ENCODE measurements at places on chromosomes 5 and 9. TPM values are rescaled to one million over a fixed set of nuclear protein-coding genes. Genes with fewer than 3 reads are reported as not detected.

The PKD2L2 gene
- not detected for total RNA-seq

DNA sequence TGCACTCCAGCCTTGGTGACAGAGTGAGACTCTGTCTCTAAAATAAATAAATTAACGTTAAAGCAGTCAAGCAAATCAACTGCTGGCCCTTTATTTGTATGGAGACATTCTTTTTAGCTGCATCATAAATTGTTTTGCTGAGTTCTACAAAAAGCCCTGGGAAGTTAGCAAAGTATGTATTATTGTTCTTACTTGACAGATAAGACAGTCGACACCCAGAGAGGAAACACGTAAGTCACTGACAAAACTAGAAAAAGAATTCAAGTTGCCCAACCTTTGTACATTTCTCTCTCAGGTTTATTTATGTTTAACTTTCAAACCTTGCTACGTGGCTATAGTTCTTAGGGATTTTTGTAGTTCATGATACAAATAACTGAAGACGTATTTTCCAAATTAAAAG lies 40.4 kb upstream of the MACIR start:
- H3K27ac ChIP-seq = no peak overlapping the region
- H3K4me1 ChIP-seq = no peaks in the 10 kb centered on the region
- no peaks in the 10 kb centered on the region for H3K27me3 ChIP-seq
- DNase-seq = no peak

GRCh38 chr5:169881702-169882303 lies 98.5 kb downstream of the INSYN2B start:
- no peaks in the 10 kb centered on the region for H3K36me3 ChIP-seq
- DNase-seq = no peak
- H3K27me3 ChIP-seq = no peaks in the 10 kb centered on the region
- H3K4me1 ChIP-seq = no peaks in the 10 kb centered on the region
- no peak overlapping the region for H3K27ac ChIP-seq

The GRXCR2 gene
- not detected for total RNA-seq

- H3K27ac ChIP-seq = no peak overlapping the region
- H3K36me3 ChIP-seq = no peaks in the 10 kb centered on the region
- no peak for DNase-seq
- H3K4me1 ChIP-seq = no peaks in the 10 kb centered on the region
Measured at GRCh38 chr9:80538976-80539375, 967.2 kb downstream of the TLE4 start.

DNA sequence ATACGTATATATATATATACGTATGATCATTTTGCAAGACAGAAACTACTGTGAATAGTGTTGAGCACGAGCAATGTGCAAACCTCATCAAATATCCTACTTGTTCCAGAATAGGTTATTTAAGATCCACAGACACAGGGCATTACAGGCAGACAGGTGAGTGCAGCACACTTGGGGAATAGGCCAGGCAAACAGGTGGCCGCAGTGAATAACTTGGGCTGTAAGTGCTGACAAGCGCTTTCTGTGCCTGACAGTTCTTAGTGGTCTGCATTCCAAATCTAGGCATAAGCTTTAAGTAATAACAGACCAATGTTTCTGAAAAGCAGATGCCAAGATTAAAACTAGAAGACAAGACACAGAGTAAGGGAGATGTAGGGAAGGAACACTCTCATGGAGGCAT lies 77.9 kb downstream of the LHFPL2 start:
- no peaks in the 10 kb centered on the region for H3K27me3 ChIP-seq
- H3K27ac ChIP-seq = no peak overlapping the region
- no peak for DNase-seq

- no peak overlapping the region for H3K27ac ChIP-seq
- DNase-seq = no peak
- H3K36me3 ChIP-seq = no peaks in the 10 kb centered on the region
- no peaks in the 10 kb centered on the region for H3K4me1 ChIP-seq
Measured at GRCh38 chr5:71810023-71810422, 90.9 kb downstream of the CARTPT start.

GRCh38 chr5:63211448-63212132 lies 633.0 kb downstream of the LRRC70 start:
- H3K36me3 ChIP-seq = no peaks in the 10 kb centered on the region
- H3K4me3 ChIP-seq = no peak overlapping the region
- no peaks in the 10 kb centered on the region for H3K27me3 ChIP-seq
- no peak overlapping the region for H3K27ac ChIP-seq
- no peaks in the 10 kb centered on the region for H3K4me1 ChIP-seq

- H3K4me1 ChIP-seq = peaks cover 5% of the 10 kb centered on the region
- H3K27ac ChIP-seq = no peak overlapping the region
- H3K4me3 ChIP-seq = no peak overlapping the region
- no peak for DNase-seq
- peaks cover 4% of the 10 kb centered on the region for H3K27me3 ChIP-seq
Measured at GRCh38 chr5:10555277-10555684, 8.6 kb upstream of the ANKRD33B start.

The C9orf153 gene
- total RNA-seq = 0.27 TPM

The GPR21 gene
- 0.61 TPM for total RNA-seq

DNA sequence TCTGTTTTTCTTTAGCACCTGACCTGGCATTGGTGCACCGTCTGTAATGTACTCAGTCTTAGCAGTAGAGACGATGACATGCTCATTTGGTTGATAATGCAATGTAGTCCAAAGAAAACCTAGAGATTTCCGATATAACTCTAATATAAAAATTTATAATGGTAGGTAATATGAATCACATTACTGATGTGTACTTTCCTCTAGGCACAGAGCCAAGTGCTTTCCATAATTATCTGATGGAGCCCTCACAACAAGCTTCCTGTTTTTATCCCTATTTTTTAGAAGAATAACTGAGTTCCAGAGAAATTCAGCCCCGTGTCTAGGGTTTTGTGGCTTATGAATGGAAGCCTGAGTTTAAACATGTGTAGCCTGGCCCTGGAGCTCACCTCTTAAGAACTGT lies 53.7 kb downstream of the KDM4C start:
- H3K27me3 ChIP-seq = no peaks in the 10 kb centered on the region
- DNase-seq = no peak
- no peak overlapping the region for H3K27ac ChIP-seq
- H3K36me3 ChIP-seq = no peaks in the 10 kb centered on the region
- H3K4me1 ChIP-seq = no peaks in the 10 kb centered on the region

The DPP7 gene
- total RNA-seq = 308 TPM

The TMEM8B gene
- 2.1 TPM for total RNA-seq

DNA sequence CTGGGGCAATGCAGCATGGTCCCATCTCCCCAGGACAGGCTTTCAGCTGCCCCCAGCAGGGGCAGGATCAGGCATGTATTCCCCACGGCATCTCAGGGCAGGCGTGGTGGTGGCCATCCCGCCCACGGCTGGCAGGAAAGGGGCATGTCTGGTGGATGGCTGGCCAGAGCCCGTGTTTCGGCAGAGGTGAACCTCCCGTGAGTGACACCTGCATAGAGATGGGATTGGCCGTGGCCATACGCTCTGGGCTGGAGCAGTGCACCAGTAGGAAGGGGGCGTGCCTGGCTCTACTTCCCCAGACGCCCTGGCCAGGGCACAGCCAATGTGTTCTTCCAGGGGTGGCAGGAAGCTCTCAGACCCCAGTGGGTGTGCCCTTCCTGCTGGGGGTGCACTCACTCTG lies 139.1 kb downstream of the ZNF354C start:
- no peak overlapping the region for H3K4me3 ChIP-seq
- no peaks in the 10 kb centered on the region for H3K27me3 ChIP-seq
- no peak overlapping the region for H3K27ac ChIP-seq
- no peak for DNase-seq
- no peaks in the 10 kb centered on the region for H3K4me1 ChIP-seq
- H3K36me3 ChIP-seq = no peaks in the 10 kb centered on the region

GRCh38 chr9:115018547-115019435 lies 88.4 kb upstream of the TNFSF8 start:
- no peak overlapping the region for H3K27ac ChIP-seq
- H3K27me3 ChIP-seq = no peaks in the 10 kb centered on the region
- no peak overlapping the region for H3K4me3 ChIP-seq

GRCh38 chr5:9198394-9198793 lies 347.5 kb downstream of the SEMA5A start:
- H3K27ac ChIP-seq = no peak overlapping the region
- no peaks in the 10 kb centered on the region for H3K36me3 ChIP-seq
- no peaks in the 10 kb centered on the region for H3K27me3 ChIP-seq
- no peak for DNase-seq
- H3K4me3 ChIP-seq = no peak overlapping the region
- no peaks in the 10 kb centered on the region for H3K4me1 ChIP-seq

Data from CD8-positive, alpha-beta memory T cell (primary cell).